ENCODE measurements at places on chromosomes 4 and X. TPM values are rescaled to one million over a fixed set of nuclear protein-coding genes. Genes with fewer than 3 reads are reported as not detected.

GRCh38 chr4:2432991-2433530 is 14.3 kb downstream of the CFAP99 start:
- DNase-seq = no peak

GRCh38 chrX:6732101-6732500 is 197.2 kb upstream of the VCX3A start:
- no peak for DNase-seq

GRCh38 chr4:8679032-8679431 is 86.5 kb downstream of the CPZ start:
- DNase-seq = no peak

DNA sequence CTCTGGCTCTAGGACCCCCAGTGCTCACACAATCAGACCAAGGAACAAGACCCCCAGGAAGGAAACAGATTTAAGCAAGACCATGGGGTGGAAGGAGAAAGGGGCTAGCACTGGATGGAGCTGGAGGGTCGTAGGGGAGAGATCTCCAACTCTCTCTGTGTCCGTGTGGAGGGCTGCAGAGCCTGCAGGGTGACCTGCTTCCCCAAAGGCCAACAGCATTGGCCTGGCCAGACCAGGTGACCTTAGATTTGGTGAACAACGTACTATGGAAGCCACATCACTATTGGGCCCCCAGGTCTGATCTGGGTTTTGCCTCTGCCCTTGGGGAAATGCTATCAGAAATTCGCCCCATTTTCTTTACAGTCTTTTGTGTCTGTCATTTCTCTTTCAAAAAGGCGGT is 26.0 kb downstream of the NLGN3 start:
- DNase-seq = no peak

DNA sequence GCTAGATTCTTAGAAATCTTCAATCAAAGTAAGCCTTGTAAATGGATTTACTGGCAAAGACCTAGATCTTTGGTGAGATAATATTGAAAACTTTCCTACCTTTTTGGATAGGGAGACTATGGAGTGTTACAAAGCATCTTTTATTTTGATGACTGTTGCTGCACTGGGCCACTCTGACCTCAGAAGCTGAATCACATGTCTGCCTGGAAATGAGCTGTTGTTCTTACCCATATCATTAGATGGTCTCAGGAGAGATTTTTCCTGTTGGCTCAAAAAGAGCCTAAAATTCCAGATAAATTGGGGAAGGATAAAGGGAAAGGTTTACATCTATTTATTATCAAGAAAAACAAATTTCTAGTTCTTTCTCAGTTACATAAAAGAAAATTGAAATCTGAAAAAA is 127.5 kb upstream of the BMP3 start:
- no peak for DNase-seq

DNA sequence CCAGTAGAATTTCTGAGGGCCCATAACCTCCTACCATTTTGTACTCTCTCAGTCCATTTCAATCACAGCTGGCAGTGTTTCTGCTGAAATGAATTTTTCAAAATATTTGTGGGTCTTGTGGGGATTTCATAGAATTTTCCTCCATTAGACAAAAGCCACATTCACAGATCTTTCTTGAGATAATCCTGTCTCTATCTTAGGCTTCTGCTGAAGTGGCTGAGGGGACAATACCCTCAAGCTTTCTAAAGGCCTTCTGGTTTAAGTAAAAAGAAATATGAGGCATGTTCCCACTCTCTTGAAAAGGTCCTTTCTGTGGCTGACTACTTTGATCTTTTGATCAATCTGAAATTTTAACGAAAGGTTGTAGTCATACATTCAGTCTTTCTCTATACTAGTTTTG is 1930.0 kb upstream of the AGA start:
- no peak for DNase-seq

DNA sequence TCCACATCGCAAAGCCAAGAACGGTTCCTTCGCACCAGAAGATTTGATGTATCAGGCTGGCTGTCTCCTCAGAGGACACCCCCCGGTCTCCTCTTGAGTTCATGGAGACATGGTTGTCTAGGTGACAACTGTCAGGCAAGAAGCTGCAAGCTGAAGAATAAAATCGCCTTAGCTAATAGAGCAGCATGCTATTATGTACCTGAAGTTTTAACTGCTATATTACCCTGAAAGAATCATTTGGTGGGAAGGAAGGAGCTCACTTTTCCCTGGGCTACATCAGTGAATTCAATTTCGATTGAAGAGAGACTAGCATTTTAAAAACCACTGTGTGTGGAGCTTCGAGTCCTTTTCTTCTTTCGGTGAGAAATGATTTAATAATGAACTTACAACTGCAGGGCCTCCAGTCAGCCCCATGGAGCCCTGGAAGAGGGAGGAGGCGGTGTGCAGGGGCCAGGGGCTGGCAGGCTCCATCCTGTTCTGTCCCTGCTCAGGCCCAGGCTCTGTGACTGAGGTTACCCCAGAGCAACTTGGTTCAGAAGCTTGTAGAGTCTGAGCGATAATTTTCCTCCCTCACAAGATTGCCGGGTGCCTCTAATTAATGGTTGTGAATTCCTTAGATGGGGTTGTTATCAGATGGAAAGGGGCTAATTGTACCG is 191.3 kb downstream of the MID1IP1 start:
- no peak for DNase-seq

GRCh38 chrX:9560219-9560618 is 95.4 kb downstream of the TBL1X start:
- DNase-seq = no peak

- DNase-seq = peak; percentile 77
Observed at GRCh38 chr4:153137159-153137558, 67.1 kb upstream of the TRIM2 start.

DNA sequence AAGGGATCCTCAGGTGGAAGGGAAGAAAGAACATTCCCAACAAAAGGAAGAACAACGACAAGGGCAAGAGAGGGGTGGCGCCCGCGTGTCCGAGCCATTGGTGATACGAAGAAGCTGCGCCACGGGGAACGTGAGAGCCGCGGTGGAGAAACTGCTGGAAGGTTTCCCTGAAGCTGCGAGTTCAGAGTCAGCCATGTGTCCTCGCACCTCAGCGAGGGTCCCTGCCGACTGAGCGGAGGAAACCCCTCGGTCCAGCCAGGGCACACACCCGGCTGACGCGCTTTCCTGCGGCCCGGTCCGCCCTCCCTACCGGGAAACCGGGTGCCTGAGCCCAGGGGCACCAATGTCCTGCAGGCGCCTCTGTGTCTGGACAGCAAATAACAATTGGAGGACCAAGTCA is 18.0 kb downstream of the IRF2 start:
- no peak for DNase-seq

DNA sequence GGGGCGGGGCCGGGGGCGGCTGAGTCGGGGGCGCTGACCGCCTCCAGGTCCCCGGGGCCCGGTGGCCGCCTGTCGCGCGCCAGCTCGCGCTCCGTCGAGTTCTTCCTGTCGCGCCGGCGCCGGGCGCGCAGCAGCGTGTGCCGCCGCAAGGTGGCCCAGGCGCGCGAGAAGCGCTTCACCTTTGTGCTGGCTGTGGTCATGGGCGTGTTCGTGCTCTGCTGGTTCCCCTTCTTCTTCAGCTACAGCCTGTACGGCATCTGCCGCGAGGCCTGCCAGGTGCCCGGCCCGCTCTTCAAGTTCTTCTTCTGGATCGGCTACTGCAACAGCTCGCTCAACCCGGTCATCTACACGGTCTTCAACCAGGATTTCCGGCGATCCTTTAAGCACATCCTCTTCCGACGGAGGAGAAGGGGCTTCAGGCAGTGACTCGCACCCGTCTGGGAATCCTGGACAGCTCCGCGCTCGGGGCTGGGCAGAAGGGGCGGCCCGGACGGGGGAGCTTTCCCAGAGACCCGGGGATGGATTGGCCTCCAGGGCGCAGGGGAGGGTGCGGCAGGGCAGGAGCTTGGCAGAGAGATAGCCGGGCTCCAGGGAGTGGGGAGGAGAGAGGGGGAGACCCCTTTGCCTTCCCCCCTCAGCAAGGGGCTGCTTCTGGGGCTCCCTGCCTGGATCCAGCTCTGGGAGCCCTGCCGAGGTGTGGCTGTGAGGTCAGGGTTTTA is 1.5 kb downstream of the ADRA2C start:
- no peak for DNase-seq

DNA sequence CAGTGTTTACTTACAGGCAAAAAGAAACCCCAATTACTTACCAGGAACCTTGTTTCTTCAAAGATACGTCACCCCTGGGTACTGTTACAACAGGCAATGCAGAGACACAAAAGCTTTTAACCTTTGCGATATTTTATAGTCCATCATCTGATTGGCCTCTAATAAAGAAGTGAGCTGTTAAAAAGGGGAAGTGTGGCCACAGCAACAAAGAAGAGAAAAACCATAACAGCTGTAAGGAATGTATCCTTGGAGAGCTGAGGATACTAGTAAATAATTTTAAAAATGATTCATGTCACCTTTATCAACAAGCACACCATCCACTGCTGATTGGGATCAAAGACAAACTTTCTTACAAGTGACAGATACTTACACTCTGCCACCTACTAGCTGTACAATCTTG is 14.1 kb downstream of the GABRA4 start:
- DNase-seq = no peak

GRCh38 chr4:78121338-78121904 is 64.3 kb downstream of the FRAS1 start:
- no peak for DNase-seq

GRCh38 chr4:185936650-185937376 is 124.8 kb upstream of the SORBS2 start:
- no peak for DNase-seq

DNA sequence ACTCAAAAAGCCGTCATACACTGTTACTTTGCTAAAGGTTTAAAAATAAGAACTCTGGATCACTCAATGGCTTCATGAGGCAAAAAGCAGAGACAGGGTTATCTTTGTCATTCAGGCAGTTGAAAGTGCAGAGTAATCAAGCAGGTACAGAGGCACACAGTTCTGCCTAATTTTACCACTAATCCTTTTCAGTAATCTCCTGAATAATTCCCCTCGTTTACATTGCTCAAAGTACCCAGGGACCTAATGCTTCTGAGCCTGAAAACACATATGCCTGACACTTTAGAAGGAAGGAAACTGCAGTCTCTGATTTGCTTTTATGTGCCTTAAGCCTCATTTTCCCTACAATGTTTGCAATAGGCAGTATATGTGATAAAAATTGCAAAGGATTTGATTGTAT is 71.4 kb upstream of the TRAM1L1 start:
- DNase-seq = no peak

DNA sequence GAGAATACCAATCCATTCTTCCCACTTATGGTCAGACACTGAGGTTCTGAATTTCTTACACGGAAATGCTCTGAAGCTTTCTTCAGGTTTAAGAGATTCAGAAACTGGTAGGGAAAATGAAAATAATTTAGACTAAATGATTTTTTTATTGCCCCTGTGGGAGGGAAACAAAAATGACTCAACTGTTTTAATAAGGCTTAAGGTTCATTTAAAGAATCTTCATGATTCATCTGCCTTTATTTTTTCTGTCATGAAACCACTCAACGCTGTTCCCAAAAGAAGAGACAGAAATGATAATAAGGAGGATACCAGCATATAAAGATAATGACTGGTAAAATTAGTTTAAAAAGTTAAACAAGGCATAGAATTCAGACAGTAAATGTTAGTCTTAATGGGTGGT is 39.3 kb upstream of the FAM47B start:
- no peak for DNase-seq

- peak; percentile 36 for DNase-seq
Observed at GRCh38 chrX:110081740-110082139, 78.8 kb downstream of the TMEM164 start.

- DNase-seq = no peak
Observed at GRCh38 chr4:81736324-81736723, 264.6 kb upstream of the RASGEF1B start.

DNA sequence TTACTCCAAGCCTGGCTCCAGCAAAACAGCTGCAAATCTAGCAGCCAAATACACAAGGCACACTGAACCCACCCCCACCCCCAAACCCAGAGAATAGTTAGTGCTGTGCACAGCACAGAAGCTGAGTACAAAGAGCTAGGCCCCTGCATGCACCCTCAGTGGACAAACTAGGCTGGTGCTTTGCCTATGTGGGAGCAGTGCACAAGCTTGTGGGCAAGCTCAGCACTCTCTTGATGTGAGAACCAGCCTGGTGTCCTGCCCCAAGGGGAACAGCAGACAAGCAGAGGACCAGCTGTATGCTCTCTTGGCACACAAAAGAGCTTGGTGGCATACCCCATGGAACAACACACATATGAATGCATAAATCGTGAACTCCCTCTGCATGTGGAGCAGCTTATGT is 81.7 kb downstream of the FAAH2 start:
- DNase-seq = no peak

DNA sequence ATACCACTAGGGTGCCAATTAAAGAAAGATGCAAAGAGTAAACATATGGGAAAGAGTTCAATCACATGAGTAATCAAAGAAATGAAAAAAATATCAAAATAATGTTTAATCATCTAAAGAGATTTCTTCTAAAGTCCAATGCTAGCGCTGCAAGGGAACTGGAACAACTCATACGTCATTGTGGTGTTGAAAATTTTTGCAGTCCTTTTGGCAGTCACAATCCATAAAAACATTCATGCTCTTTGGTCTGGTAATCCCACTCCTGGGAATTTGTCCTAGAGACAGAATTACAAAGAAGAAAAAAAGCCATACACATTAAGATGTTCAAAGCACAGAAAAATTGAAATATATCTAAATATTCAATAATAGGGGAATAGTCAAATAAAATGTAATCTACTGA is 4.6 kb downstream of the P2RY4 start:
- DNase-seq = no peak

GRCh38 chr4:79163981-79164490 is 161.8 kb downstream of the NAA11 start:
- DNase-seq = peak; percentile 12

DNA sequence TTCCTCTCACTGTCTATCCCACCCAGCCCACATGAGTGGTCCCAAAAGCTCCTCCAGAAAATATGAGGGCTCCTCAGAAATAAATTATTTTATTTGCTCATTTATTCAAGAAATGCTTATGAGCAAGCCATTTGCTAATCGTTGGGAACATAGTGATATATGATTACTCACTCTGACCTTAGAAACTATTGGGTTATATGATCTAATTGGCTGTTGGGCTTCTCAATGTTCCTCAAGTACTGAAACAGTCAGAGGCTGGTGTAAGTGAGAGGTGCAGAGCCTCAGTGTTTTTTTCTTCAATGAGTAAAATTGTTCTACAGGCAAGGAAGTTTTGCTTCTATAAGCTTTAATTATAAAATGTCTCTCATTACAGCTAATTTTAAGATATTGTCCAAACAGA is 893.8 kb upstream of the INTU start:
- no peak for DNase-seq

DNA sequence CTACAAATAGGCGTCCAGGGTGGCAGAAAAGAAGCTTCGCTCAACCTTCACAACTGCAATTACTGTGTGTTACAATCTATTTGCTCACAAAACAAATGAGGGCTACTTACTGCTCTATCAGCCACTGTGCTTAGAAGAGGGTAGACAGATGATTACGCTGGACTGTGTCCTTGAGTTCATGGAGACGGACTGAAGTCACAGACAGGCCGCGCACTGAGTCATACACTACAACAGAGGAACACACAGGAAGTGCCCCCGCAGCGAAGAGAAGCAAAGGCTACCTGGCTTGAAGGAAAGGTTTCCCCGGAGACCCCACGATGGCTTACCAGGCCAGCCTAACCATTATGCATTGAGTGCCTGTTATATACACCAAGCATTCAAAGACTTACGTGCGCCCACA is 25.6 kb downstream of the FAT1 start:
- DNase-seq = no peak

The SUPT20HL1 gene
- total RNA-seq = not detected

The ARR3 gene
- not detected for total RNA-seq

The MAGEB16 gene
- total RNA-seq = not detected

The STPG2 gene
- 0.07 TPM for total RNA-seq

The NAP1L3 gene
- total RNA-seq = 0.61 TPM

The RXFP1 gene
- not detected for total RNA-seq

The SSX3 gene
- total RNA-seq = not detected

The PDE6B gene
- 0.34 TPM for total RNA-seq
